ENCODE measurements at places on chromosomes 7 and 10.

GRCh38 chr10:93074597-93075368 is 1.1 kb downstream of the CYP26A1 start:
- no peak for DNase-seq

GRCh38 chr7:17444673-17445072 is 146.2 kb downstream of the AHR start:
- no peak for DNase-seq

- DNase-seq, result no peak
These were observed 13.4 kb upstream of the ERCC6 start for GRCh38 chr10:49552277-49552676.

GRCh38 chr10:126070476-126071215 is 174.3 kb downstream of the FANK1 start:
- DNase-seq, result no peak

DNA sequence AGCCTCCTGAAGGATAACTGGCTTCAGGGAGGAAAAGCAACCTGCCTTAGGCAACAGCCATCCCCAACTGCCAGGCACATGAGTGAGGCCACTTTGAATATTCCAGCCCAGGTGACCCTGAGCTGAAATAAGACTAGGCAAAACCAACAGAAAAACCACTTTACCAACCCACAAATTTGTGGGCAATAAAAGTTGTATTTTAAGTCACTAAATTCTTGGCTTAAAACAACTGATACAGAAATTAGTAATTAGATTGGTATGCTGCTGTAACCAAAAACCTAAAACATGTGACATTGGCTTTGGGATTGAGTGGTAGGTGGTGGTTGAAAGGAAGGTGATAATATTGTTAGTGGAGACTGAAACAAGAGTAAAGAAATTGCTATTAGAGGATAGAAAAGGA is 39.9 kb downstream of the ABCB4 start:
- no peak for DNase-seq

DNA sequence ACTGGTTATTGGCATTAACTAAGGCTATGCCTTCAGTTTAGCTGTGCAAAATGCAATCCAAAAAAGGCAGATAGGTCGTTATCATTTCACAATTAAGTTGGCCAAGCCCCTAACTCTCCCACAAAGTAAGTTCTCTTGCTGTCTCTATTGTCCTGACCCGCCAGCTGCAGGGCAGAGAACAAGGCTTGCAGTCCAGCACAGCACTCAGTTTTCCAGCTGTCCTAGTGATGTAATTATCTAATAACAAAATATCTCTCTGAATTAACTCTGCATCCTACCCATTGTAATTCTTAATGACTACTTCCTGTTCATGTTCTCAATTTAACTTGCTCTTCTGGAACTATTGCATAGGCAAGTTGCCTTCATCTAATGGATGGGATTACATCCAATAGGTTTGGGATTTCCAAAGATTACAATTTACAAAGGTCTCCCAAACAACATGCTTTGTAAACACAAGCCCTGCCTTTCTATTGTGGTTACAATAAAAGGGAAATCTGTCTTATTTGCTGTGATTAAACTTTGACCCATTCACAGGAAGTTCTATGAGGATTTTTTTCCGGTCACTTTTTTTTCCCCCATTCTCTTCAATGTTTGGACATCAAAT is 55.2 kb downstream of the CDK6 start:
- no peak for DNase-seq

DNA sequence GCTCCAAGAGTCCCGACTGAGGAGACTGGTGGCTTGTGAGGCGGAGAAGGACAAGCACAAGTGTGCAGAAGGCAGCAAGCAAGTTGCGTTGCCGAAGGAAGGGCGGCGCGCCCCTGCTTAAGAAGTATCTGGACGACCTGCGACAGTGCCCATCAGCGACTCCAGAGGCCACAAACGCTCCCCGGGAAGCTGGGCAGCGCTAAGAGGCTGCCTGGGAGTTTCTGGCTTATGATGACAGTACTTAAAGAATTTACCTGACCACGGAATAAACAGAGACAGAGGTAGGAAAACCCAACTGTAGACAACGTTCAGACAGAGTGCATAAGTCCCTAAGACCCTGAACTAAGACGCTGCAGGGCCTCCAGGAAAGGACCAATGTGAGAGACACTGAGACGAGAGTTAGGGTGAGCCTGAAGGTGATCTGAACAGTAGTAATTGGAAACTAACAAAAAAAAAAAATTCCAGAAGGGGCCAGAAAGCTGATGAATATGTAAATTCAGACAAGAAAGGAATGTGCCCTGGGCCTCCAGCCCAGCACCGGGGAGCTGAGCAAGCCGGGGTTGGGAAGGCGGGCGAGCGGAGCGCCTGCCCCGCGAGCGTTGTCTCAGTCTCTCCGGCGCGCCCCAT is 1.0 kb downstream of the OSBPL3 start:
- peak; percentile 62 for DNase-seq

DNA sequence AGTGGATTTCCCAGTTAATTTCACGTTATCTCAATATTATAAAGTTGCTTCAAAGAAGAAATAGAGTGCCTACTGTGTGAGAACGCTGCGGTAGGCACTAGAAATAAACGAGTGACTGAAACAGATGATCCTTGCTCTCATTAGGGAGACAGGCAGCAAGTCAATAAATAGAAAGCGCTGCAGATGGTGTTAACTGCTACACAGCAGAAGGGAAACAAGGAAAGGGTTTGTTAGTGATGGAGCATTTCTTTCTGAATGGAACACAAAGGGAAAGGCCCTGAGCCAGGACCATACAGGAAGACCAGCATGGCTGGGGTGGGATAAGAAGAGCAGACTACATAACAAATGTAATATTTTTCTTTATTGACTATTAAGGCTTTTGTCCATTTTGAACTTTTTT is 235.2 kb downstream of the MALRD1 start:
- DNase-seq, result no peak

- no peak for DNase-seq
These were observed 237.8 kb downstream of the ZMYND11 start for GRCh38 chr10:373015-373414.

GRCh38 chr10:59243611-59244195 is 67.3 kb downstream of the PHYHIPL start:
- no peak for DNase-seq

DNA sequence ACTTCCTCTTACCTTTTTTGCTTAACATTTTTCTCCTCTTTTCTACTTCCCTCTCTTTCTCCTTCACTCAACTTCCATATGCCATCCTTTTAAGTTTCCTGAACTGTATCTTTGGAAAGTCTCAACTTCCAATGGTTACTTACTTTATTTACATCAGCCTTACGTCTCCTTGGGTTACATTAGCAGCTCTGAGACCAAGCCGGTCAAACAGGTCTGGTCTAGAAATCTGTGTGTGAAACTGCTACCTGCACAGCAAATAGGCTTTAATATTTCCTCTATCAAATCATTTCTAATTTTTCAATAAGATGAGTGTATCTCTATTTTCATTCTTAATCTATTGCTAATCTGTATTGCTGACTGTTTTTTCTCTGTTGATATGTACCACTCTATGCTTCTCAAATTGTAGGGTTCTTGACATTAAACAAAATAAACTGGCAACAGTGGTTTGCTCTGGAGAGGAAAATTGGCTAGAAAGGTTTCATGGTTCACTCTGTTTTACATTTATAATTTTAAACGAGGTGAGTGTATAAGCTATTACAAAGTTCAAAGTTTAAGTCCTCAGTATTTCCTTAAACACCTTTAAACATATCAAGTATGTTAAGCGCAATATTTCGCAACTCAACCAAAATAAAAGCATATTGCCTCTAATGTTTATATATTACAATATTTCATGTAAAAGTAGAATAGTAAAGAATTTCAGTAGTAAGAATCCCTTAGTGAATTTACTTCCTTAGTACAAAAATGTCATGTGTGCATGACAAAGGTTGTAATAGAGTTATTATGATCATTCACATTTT is 3.6 kb upstream of the SEMA3C start:
- no peak for DNase-seq

GRCh38 chr7:136138991-136139390 is 161.8 kb upstream of the MTPN start:
- DNase-seq, result no peak

GRCh38 chr10:107244122-107244521 is 79.6 kb upstream of the SORCS1 start:
- DNase-seq, result no peak

DNA sequence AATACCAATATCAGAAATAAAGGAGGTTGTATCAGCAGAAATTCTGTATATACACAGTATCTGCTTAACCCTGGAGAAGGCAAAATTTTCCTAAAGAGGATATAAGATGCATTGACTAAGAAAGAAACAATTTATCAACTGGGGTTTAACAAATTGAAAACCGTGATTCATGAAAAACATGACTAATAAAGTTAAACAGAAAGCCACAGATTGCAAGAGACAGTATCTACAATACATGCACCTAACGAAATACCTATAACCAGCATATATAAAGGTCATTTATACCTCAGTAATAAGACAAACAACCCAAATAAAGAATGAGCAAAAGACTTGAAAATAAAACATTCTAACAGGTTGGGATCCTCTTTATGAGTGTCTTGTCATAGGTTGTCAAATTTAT is 101.8 kb downstream of the IQUB start:
- no peak for DNase-seq

GRCh38 chr7:108613949-108614381 is 44.3 kb downstream of the DNAJB9 start:
- DNase-seq, result no peak

DNA sequence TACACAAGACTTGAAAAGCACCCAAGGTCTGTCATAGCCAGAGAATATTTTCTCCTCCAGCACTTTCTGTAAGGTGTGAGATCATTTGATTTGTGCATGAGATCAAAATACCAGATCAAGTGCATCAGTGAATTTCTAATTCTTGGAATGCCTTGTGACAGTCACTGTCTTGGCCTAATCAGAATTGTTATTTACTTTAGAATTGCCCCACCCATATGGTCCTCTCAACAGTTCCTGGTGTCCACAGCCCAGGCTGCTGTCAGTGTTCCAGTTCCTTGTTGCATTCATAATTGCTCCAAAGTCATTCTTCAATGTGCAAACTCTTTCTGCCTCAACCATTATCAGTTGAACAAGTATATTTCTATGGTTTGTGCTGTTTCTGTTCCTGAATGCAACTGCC is 770.2 kb downstream of the NRG3 start:
- no peak for DNase-seq

DNA sequence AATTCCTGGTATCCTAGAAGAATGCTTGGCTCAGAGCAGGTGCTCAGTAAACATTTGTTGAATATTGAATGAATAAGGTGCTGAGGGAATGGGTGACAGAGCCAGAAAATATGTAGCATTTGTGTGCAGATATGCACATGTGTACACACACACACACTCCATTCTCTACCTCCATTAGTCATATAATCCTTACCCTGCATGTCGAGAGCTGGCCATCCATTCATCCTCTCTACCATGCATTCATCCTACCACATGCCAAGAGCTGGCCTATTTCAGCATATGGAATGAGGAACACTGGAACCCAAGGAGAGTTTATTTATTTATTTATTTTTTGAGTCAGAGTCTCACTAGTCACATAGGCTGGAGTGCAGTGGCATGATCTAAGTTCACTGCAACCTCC is 284.8 kb downstream of the PLXNA4 start:
- no peak for DNase-seq
